ENCODE measurements at places on chromosomes 6 and 20.

- DNase-seq, result no peak
These were observed 1.7 kb upstream of the VSTM2L start for GRCh38 chr20:37901240-37901639.

GRCh38 chr6:14555804-14556203 lies 438.2 kb downstream of the CD83 start:
- no peak for DNase-seq

DNA sequence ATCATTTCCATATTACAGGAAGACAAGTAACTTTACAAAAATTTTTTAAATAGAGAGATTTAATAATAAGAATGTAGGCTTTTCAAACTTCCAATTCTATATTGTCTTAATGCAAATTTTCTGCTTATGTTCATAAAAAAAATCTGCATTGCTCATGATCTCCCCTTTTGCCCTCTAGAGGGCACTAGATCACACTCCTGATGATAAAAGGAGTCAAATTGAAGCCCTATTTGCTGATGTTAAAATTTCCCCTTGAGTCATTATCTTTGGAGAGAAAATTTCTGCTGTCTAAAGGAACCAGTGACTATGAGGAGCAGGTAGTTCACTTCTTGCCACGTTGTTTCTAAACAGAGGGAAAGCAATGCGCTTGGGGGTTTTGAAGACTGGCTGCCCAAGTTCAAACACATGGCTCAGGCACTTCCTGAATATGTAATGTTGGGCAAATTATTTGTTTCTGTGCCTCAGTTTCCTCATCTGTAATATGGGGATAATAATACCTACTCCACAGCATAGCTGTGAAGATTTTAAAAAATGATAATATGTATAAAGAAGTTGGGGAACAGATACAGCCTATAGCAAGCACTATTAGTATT lies 874.2 kb downstream of the TFAP2A start:
- DNase-seq, result no peak

GRCh38 chr6:56842686-56843475 lies 112.0 kb upstream of the BEND6 start:
- no peak for DNase-seq

DNA sequence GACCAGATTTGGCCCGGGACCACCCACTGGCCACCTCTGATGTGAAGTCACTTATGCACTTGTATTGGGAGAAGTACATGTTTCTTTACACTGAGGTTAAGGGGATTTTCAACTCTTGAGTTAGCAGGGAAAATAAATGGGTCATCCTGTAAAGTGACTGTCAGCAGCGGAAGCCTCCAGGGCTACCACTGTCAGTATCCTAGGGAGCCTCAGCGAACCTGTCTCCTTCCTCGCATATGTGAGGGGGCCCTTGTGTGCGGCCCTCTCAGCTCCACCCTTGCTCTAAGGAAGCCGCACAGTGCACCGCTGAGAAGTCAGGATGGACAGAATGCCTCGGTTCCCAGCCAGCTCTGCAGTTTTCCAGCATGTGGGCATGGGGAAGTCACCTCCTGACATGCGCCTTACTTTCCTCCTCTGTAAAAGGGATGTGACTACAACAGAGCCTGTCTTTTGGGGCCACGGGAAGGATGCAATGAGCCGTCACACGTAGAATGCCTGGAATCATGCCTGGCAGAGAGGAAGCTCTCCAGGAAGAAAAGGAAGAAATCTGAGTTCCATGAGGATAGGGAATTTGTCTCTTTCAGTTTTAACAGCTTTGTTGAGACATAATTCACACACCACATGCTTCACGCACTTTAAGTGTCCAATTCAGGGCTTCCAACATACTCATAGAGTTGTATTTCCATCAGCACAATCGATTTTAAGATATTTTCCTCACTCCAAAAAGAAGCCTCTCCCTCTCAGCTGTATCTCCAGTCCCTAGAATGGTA lies 115.4 kb downstream of the SYCP2 start:
- DNase-seq, result no peak

GRCh38 chr20:50980851-50981713 lies 22.5 kb downstream of the MOCS3 start:
- no peak for DNase-seq

GRCh38 chr6:15338476-15338875 lies 92.6 kb downstream of the JARID2 start:
- no peak for DNase-seq

- no peak for DNase-seq
These were observed 74.5 kb downstream of the EDN1 start for GRCh38 chr6:12364621-12365020.

DNA sequence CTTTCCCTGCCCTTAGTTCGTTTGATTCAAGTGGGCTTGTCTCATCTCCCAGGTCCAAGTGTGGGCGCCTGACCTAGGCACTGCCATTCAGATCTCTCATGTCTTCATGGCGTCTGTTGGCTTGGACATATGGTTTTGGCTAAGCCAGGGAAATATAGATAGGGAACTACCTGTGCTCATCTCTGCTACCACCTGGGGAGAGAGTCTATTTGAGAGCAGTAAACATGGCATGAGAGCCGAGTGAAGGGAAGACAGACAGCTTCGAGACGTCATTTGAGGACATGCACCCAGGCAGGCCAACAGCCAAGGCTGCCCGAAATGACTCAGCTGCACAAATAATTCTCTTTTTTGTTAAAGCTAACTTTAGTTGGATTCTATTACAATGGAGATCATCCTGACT lies 370.7 kb upstream of the AGPAT4 start:
- DNase-seq, result no peak

- no peak for DNase-seq
These were observed 25.5 kb upstream of the RAB23 start for GRCh38 chr6:57247603-57248002.

- no peak for DNase-seq
These were observed 168.2 kb upstream of the RIN2 start for GRCh38 chr20:19589787-19590362.

DNA sequence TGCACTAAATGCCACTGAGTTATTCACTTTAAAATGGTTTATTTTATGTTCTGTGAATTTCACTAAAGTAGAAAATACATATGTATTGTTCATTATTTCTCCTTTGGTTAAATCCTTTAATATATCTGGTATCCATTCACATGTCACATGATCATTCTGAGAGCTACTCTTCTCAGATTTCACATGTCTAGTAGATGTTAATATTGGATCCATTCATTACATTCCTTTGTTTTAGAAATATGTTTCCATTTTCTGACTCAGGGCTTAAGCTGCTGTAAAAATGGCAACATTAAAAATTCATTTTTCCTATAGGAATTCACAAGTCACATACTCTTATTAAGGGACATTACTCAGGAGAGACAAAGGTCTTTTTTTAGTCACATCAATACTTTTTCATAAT lies 205.4 kb downstream of the ZFAND3 start:
- DNase-seq, result no peak

DNA sequence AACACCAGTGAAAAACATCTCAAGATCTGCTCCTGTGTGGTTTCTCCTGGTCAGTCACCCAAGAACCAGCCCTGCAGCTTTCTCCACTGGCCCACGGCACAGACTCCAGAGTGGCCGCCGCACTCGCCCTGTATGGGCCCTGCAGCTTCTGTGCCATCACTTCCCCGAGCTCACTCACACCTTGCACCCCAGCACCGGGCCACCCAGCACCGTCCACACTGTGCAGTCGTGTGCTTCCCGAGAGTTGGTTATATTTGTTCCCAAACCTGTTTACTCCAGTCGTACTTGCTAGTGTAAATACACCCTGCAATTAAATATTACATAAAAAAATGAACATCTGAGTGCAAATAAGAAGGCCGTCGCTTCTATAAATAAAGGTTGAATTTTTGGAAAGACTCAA lies 341.7 kb downstream of the CDH26 start:
- no peak for DNase-seq

DNA sequence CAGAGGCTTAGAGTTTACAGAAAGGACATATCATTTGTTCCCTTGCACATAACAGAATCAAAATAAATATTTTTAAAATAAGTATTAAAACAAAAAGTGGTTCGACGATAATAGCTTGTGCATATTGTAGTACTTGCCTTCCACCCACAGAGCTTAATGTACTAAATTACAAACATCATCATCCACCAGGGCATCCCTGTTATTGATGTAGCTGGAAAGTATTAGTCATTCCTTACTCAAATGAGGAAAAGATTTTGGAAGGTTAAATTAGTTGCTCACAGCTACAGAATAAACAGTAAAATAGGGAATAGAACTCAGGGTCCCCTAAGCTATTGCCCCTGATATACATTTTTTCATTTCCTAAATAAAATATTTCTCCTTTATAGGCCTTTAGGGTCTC lies 150.3 kb downstream of the PTPRK start:
- DNase-seq, result no peak

- DNase-seq, result no peak
These were observed 113.3 kb upstream of the TBX18 start for GRCh38 chr6:84877515-84878210.

- DNase-seq, result no peak
These were observed at the start of gene UNC5CL for GRCh38 chr6:41039060-41039998. UNC5CL (minus strand) TSS chr6:41039221; CDS start chr6:41035074, 4,147 bp downstream.

GRCh38 chr20:19301843-19302242 lies 89.4 kb downstream of the SLC24A3 start:
- DNase-seq, result no peak

DNA sequence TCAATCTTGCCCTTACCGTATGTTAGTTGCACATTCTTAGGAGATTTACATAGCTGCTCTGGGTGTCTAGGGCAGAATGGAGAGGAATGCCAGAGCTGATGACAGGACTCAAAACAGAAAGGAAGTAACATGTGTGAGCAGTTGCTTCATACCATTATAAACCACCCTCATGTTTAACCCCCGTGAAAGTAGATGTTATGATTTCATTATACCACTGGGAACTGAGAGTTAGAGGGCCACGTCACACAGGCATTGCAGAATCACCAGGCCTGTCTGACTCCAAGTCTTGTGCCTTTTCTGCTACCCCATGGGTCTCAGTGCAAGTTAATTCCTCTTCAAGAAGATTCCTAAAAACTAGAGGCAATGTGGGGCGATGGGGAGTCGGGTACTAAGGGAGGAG lies 23.5 kb upstream of the SIM1 start:
- no peak for DNase-seq

DNA sequence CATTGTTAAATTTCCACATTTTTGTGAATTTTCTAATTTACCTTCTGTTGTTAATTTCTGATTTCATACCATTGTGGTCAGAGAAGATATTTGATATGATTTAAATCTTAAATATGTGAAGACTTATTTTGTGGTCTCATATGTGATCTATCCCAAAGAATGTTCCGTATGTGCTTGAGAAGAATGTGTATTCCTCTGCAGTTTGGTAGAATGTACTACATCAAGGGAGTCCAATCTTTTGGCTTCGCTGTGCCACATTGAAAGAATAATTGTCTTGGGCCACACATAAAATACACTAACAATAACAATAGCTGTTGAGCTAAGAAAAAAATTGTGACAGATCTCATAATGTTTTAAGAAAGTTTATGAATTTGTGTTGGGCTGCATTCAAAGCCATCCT lies 176.2 kb upstream of the PRND start:
- DNase-seq, result no peak

DNA sequence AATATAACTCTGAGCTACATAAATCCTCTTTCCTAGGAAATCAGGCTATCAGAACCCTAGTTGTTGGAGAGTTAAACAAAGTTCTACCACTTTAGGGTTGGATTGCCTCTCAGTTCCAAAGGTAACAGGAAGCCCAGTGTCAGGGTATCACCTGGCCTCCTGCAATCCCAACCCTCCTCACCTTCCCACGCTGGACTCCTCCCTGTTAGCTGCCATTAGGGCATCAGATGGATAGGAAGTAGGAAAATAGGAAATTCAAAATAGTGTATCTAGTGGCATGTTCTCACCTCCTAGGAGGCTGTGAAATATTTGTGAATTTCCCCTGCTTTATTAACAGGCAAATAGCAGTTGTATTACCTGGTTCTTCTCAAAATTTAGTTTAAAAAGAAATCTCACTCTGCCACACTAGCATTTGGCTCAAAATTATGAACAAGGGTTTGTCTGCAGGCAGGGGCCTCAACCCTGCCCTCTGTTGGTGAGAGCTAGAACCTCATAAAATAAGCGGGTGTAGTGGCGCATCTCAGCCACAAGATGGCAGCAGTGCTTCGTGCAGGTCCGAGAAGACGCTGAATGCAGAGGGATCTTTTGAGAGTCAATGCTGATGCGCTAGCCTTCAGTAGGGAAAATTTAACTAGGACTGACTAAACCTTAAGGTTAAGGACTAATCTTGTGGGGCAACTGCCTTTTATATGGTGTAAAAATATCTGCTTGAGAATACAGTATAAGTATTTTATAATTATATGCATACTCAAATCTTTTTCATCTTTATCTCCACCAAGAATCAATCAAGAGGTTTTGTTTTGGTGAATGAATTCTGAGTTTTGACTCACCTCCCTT lies 209.8 kb upstream of the KCNQ5 start:
- DNase-seq, result peak; percentile 54

- no peak for DNase-seq
These were observed 81.3 kb upstream of the CD93 start for GRCh38 chr20:23167431-23167830.

DNA sequence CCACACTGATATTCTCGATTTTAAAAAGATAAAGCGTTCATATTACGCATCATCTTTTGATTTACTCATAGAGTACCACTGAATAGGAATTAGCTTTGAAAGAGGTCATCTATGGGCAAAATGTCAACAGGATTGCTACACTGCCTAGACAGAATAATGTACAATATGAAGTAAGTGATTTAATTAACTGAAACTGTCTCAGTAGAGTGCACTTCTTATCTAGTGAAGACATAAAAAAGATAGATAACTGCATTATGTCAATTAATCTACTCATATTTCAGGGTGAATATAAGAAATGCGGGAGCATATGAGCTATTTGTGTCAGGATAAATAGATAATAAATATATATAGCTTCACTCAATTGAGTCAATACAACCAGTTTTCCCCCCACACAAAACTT lies 723.9 kb downstream of the EYS start:
- no peak for DNase-seq

- DNase-seq, result no peak
These were observed 14.0 kb downstream of the NUDT3 start for GRCh38 chr6:34378470-34378869.

GRCh38 chr6:118134736-118135135 lies 227.7 kb downstream of the SLC35F1 start:
- no peak for DNase-seq

DNA sequence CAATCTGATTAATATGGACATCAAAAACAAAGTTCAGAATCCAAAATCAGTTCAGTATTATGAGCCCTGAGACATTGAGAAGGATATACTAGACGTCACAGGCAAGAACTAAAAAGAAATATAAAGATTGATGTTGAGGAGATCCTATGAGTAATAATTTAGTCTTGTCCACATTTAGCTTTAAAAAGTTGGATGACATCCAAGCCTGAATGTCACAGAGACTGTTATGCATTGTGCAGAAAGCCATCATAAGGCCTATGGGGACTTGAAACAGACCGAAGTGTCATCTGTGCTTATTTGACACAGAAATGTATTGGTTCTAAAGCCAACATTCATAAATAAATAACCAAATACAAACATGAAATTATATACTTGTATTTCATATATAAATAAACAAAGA lies 581.8 kb upstream of the MMS22L start:
- no peak for DNase-seq

- no peak for DNase-seq
These were observed 209.6 kb downstream of the TFAP2B start for GRCh38 chr6:51028276-51028675.

Measured in NCI-H1417 treated with DMSO at 0.1 percent for 48 hours (cell line).